ENCODE measurements at places on chromosomes 16 and 17.

DNA sequence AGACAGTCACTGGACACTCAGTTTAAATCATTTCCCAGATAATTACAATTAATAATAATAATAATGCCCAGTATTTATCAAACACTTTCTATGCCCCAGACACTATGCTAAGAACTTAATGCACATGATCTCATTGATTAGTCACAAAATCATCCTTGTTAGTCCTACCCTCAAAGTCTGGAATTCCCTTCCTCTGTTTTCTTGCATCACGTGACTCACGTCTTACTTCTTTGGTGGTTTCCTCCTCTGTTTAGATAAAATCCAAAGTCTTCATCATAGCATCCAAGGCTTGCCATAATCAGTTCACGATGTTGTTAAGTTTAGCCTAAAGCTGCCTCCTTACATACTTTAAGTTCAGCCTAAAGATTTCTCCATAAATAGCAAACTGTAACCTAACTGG is 471.9 kb downstream of the PMP22 start:
- DNase-seq = peak; percentile 0

- no peak for DNase-seq
These were observed 222.0 kb upstream of the CDH13 start for GRCh38 chr16:82404586-82405315.

GRCh38 chr17:57966875-57967274 is 11.7 kb upstream of the CUEDC1 start:
- no peak for DNase-seq

- DNase-seq = no peak
These were observed 23.0 kb downstream of the DNAH2 start for GRCh38 chr17:7740481-7741001.

- peak; percentile 96 for DNase-seq
These were observed 9.1 kb downstream of the ZNF668 start for GRCh38 chr16:31064882-31065461.

GRCh38 chr17:1197781-1198490 is 18.2 kb upstream of the ABR start:
- DNase-seq = peak; percentile 62

DNA sequence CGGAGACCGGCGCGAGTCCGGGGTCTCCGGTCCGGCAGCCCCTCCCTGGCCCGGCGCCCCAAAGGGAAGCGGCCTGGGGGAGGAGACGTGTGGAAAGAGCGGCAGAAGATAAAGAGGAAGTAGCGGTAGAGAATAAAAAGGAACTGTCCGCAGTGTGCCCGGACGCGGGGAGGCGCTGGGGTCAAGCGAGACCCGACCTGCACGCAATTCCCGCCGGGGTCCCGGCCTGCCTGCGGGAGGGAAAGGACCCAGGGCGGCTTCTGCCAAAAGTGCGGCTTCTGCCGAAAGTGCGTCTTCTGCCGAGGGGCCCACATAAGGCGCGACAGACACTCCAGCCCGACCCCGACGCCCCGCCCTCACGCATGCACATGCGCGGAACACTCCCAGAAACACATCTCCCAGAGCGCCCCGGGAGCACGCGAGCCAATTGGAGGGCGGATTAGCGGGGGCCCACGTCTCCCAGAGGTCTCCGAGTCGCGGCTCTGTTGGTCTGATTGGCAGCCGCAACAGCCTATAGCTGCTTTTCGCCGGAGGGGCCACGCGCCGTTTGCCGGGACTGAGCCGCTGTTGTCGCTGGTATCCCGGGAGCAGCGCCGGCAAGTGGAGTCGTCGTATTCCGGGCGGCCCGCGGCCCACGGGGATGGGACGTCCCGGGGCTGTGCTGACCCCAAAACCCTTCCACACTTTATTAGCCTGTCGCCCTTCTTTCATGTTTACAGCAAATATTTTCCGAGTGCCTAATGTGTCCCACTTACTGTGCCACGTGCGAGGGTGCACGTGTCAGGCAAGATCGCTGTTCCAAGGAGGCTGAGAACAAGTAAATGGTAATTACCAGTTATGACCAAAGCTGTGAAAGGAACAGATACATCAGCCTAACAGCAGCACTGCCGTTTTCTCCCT is 8.0 kb upstream of the MEFV start:
- peak; percentile 98 for DNase-seq

DNA sequence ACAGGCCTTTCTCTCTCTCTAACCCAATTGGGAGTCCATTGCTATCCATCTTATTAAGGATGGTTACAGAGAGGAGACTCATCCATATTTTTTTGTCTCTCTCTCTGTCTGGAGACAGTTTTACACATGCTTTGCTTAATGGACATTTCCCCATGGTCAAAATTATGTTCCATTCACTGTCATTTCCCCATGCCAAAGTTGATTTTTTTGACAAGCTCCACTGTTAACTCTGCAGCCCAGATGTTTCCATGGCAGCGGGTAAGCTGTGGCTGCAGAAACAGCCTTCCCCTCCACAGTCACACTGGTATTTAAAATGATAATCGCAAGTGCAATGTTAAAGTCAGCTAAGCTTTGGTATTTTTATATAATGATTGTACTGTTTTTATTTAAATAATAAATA is 63.9 kb upstream of the HLF start:
- no peak for DNase-seq

DNA sequence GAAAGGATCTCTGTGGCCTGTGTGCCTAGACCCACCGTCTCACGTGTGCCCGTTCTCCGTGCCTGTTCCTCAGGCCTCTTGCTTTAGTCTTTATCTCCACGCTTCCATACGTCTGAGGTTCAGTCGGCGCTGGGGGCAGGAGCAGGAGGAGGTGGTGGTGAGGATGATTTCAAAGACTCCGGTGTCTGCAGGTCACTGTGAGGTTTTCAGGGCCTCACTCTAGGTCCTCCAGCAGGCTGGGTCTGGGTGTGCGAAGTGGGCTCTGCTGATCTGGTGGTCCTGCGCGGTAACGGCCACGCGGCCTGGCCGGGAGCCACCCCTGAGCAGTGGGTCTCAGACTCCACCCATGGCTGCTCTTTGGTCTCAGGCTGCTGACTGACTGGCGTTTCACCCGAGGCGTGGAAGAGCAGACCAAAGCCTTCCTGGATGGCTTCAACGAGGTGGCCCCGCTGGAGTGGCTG is 14.4 kb upstream of the CLEC18A start:
- DNase-seq = no peak

- no peak for DNase-seq
These were observed 33.4 kb upstream of the SLC38A10 start for GRCh38 chr17:81328489-81328888.

GRCh38 chr17:77802811-77803220 is 155.7 kb upstream of the TNRC6C start:
- DNase-seq = peak; percentile 42

DNA sequence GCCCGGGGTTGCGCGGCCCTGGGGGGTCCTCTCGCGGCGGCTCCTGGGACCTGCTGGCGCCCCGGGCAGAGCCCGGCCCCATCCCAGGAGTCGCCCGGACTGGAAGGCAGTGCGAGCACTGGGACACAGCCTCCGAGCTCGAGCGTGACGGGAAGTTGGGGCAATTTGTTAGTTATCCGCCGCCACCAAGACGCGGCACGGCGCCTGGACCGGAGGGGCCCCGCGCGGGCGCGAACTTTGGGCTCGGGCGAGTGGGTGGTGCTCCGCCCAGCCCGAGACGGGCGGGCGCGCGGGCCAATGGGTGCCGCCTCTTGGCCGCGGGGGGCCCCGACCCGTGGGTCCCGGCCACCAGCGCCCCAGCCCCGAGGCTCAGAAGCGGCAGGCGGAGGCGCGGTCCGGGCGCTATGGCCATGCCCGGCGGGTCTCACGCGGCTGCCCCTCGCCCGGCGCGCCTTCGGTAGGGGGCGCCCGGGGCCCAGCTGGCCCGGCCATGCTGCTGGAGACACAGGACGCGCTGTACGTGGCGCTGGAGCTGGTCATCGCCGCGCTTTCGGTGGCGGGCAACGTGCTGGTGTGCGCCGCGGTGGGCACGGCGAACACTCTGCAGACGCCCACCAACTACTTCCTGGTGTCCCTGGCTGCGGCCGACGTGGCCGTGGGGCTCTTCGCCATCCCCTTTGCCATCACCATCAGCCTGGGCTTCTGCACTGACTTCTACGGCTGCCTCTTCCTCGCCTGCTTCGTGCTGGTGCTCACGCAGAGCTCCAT is at the start of gene ADORA2B:
ADORA2B (plus strand) TSS at position 372 of the 768 bp plus-strand sequence; CDS start at position 491, 119 bp downstream.
- DNase-seq = peak; percentile 75

DNA sequence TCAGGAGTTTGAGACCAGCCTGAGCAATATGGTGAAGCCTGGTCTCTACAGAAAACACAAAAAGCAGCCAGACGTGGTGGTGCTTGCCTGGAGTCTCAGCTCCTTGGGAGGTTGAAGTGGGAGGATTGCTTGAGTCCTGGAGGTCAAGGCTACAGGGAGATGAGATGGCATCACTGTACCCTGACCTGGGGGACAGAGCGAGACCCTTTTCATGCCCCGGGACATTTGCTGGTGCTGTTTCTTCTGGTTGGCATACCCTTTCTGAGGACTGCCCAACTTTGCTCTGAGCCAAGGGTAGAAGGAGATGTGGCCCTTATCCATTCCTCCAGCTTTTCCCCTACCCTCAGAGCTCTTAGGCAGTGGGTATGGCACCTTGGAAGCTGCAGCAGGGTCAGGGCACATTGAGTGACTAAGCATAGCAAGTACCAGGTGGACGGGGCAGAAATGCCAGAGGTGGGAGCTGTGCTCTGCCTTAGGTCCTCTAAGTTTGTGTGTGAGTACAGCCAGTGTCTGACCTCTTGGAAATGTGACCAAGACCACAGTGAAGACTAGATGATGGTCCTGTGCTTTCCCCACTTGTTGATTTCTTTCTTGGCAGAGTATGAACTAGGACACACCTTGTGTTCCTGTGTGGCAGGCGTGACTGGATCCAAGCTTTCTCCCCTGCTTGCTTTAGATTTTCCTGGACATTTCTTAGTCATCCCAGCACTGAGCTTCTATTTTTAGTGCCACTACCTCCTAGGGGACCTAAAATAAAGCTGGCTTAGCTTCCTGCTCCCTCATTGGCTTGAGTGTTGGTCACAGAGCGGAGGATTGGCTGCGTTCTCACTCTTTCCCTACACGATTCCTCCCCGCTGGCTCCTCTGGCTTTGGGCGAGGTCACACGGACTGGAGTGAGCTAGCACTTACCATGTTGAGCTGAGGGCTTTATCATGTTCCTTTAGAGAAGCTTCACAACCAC is 9.9 kb upstream of the EDC4 start:
- peak; percentile 68 for DNase-seq

- DNase-seq = peak; percentile 73
These were observed 20.4 kb upstream of the SLC38A8 start for GRCh38 chr16:84062734-84063640.

DNA sequence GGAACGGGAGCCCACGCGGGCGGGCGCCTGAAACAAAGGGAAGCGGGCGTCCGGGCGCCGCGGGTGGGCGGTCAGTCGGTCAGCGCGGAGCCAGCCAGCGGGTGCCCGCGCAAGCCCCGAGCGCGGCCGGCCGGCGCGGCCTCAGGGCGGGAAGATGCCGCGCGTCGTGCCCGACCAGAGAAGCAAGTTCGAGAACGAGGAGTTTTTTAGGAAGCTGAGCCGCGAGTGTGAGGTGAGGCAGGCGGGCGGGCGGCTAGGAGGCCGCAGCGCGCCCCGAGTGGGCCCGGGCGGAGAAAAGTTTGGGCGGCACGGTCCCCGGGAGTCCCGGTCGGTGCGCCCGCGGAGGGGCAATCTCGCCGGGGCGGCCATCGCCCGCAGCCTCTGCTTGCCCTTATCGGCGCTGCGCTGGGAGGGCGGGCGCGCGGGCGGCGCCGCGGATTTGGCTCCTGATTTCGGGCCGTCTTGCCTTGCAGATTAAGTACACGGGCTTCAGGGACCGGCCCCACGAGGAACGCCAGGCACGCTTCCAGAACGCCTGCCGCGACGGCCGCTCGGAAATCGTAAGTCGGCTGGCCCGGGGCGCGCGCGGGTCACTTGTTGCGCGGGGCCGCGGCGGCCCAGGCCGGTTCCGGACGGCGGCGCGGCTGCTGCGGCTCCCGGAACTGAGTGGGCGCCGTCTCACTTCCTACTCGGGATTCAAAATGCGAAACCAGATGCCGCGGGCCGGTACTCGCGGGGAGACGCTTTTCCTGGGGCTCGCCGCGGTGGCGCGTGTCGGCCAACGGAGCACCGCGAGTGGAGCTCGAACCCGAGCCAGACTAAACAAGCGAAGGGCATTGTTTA is 526 bp downstream of the CBFB start:
- DNase-seq = peak; percentile 54

GRCh38 chr17:2796164-2797125 is at the start of gene RAP1GAP2:
RAP1GAP2 (plus strand) TSS chr17:2796438; CDS start chr17:2796528, 90 bp downstream.
- no peak for DNase-seq

GRCh38 chr16:55062442-55062841 is 131.8 kb downstream of the IRX5 start:
- DNase-seq = no peak

- peak; percentile 32 for DNase-seq
These were observed 4.3 kb upstream of the EZH1 start for GRCh38 chr17:42748908-42749798.

DNA sequence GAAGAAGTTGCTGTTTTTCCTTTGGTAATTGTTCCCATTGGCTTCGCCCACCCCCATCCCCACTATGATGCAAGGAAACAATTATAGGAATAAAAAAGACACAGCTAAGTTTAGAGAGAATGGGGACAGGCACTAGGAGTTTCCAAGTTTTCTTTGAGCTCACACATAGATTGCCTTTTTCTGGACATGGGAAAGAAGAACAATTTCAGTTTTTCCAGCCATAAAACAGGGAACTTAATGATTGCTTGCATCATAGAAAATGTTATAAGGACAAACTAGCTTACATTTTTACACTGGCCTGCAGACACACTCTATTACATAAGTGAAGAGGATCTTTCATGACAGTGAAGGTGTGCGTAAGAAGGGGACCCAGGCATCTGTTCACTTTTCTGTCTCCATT is 142.3 kb upstream of the ZFHX3 start:
- DNase-seq = no peak

GRCh38 chr17:14125518-14126137 is 56.3 kb downstream of the COX10 start:
- DNase-seq = peak; percentile 34

GRCh38 chr17:62101515-62101914 is 36.4 kb upstream of the MED13 start:
- no peak for DNase-seq

- peak; percentile 26 for DNase-seq
These were observed 540.3 kb downstream of the KCNJ2 start for GRCh38 chr17:70709596-70709995.

GRCh38 chr17:17573912-17574311 is 17.6 kb downstream of the PEMT start:
- no peak for DNase-seq

DNA sequence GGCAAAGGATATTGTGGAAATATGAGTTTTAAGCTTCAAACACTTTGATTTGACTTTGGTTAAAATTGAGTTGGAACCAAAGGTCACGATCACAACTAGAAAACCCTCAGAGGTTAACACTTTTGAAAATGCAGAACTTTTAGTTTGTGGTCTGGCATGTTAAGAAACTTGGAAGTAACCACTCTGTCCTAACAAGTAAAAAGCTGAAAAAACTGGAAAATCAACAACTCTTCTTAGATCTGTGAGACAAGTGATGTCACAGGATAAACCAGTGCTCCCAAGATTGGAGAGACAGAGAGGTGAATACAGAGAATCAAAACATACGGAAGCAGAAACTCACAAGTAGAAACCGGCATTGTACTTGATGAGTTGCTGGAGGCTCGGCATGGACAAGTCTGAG is 17.4 kb downstream of the MFSD6L start:
- no peak for DNase-seq

- no peak for DNase-seq
These were observed 12.3 kb upstream of the ADCY7 start for GRCh38 chr16:50254072-50254471.
